ENCODE measurements at places on chromosomes 7 and 10. TPM values are rescaled to one million over a fixed set of nuclear protein-coding genes. Genes with fewer than 3 reads are reported as not detected.

DNA sequence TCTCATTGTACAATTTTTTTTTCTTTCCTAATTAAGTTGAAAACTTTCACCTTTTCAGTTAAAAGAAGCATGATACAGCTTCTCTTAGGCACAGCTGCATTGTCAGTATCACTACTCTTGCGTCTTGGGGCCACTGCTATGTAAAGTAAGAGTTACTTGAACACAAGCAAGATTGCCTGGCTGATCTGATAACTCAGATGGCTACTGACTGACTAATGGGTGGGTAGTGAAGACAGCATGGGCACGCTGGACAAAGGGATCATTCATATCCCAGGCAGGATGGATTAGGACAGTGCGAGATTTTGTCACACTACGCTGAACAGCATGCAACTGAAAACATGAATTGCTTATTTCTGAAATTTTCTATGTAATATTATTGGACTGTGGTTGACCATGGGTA is 11.6 kb upstream of the ADAMTS14 start:
- no peak for DNase-seq
- H3K27ac ChIP-seq, result no peak overlapping the region
- H3K4me3 ChIP-seq, result no peak overlapping the region
- H3K4me1 ChIP-seq, result peaks cover 12% of the 10 kb centered on the region
- H3K36me3 ChIP-seq, result peaks cover 16% of the 10 kb centered on the region

GRCh38 chr7:139769761-139770160 is 8.0 kb downstream of the HIPK2 start:
- H3K4me1 ChIP-seq, result peaks cover 4% of the 10 kb centered on the region
- no peaks in the 10 kb centered on the region for H3K27me3 ChIP-seq
- H3K4me3 ChIP-seq, result no peak overlapping the region
- no peak overlapping the region for H3K27ac ChIP-seq

- H3K4me3 ChIP-seq, result no peak overlapping the region
- no peaks in the 10 kb centered on the region for H3K36me3 ChIP-seq
- peaks cover 16% of the 10 kb centered on the region for H3K4me1 ChIP-seq
- no peak for DNase-seq
- peaks cover 9% of the 10 kb centered on the region for H3K27me3 ChIP-seq
These were observed 16.3 kb downstream of the CYP2W1 start for GRCh38 chr7:999149-999879.

DNA sequence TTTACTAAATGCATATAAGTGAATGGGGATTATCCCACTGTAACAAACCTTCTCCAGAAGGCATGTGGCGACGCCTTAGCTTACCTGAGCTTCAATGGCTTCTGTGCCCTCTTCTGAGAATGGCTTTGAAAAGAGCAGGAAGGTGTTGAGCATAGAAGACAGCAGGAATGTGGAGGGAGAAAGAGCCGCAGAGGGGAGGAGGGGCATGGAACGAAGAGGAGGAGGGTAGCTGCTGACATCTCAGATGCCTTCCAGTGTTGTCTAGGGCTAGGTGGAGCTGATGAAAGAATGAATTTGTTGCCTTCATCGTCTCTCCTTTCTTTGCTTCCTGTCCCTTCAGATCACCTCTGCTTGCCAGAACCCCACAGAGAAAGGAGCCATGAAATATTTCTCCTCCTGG is 86.2 kb downstream of the ITIH5 start:
- H3K27ac ChIP-seq, result no peak overlapping the region
- no peak for DNase-seq
- no peaks in the 10 kb centered on the region for H3K36me3 ChIP-seq
- H3K4me1 ChIP-seq, result no peaks in the 10 kb centered on the region
- peaks cover 3% of the 10 kb centered on the region for H3K27me3 ChIP-seq

Gene ADK
- 16.4 TPM for total RNA-seq

Gene RINT1
- 23.4 TPM for total RNA-seq

Gene HOXA6
- not detected for total RNA-seq

DNA sequence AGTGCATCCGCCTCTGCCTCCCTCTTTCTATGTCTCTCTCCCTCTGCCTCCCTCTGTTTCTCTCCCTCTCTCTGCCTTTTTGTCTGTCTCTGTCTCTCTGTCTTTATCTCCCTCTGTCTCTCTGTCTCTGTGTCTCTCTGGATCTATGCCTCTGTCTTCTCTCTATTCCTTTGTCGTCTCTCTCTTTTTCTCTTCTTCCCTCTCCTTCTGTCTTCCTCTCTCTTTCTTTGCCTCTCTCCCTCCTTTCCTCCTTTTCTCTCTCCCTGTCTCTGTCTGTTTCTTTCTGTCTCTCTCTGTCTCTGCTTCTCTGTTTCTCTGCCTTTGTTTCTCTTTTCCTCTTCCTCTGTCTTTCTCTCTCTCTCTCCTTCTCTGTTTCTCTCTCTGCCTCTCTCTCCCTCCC is 678.8 kb upstream of the NRP1 start:
- H3K4me3 ChIP-seq, result no peak overlapping the region
- H3K27ac ChIP-seq, result no peak overlapping the region
- H3K27me3 ChIP-seq, result peaks cover 2% of the 10 kb centered on the region
- H3K4me1 ChIP-seq, result peaks cover 3% of the 10 kb centered on the region
- no peak for DNase-seq

Gene FAM180A
- total RNA-seq, result not detected

GRCh38 chr7:148793590-148793989 is 90.5 kb downstream of the EZH2 start:
- peaks cover 3% of the 10 kb centered on the region for H3K27me3 ChIP-seq
- DNase-seq, result no peak
- peaks cover 14% of the 10 kb centered on the region for H3K36me3 ChIP-seq
- no peak overlapping the region for H3K27ac ChIP-seq

Gene KNDC1
- 7.4 TPM for total RNA-seq

DNA sequence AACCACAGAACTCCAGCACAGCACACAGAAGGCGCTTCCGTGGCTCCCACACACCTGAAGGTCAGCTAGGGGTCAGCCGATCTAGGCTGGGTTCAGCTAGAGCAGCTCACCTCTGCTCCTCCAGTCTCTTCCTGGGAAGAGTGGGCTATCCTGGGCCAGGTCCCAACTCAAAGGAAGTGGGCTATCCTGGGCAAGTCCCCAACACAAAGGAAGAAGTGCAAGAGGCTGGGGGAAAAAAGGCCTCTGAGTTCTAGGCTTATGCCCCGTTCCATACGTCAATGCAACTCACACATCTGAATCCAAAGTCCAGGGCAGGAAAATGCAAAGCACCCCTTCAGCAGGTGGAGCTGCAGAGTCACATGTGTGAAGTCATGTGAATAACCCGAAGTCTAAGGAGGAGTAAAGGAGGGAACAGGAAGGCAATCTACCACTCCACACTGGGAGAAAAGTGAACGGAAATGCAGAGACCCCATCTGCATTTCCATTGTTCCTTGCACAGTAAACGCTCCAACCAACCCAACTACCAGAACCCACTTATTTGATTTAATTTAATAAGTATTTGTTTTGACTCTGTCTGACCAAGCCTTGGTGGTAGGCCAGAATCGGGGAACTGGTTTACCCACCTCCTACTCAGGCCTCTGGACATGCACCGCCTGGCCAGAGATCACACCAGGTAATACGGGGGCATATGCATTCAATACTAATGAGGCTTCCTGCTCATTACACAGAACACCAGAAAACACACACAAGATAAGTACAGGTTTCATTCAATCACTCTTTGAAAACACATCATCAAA is 95.5 kb upstream of the RNF32 start:
- H3K27ac ChIP-seq, result no peak overlapping the region
- DNase-seq, result no peak
- no peaks in the 10 kb centered on the region for H3K4me1 ChIP-seq
- peaks cover 8% of the 10 kb centered on the region for H3K36me3 ChIP-seq
- H3K27me3 ChIP-seq, result no peaks in the 10 kb centered on the region

Gene CPN1
- total RNA-seq, result not detected

DNA sequence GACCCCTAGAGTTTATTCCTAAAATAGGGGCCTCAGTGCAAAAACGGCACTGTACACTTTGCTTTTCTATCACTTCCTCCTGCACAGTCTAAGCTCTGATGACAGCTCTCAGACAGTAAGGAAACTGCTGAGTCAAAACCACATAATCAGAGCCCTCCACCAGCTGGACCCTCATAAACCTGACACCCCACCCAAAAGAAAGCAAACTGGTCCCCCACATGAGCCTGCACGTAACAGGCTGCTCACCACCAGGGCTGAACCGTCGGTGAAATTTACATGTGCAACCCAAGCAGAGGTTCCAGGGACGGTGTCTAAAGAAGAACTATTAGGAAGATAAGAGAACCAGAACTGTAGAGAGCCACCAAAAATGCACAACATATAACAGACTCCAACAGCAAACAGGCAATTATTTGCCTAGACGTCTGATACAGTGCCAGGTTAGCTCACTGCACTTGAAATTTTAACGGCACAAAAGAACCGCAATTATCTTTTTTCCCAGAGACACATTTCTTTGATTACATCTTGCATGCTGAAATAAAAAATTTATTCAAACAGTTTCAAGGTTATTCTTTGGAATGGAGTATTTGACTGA is 19.6 kb downstream of the SGMS1 start:
- H3K27me3 ChIP-seq, result peaks cover 11% of the 10 kb centered on the region
- peak overlapping the region; percentile 95 for H3K27ac ChIP-seq
- H3K4me1 ChIP-seq, result peaks cover 52% of the 10 kb centered on the region
- no peaks in the 10 kb centered on the region for H3K36me3 ChIP-seq

GRCh38 chr10:89351780-89352597 is 24.2 kb downstream of the IFIT3 start:
- no peaks in the 10 kb centered on the region for H3K36me3 ChIP-seq
- peaks cover 3% of the 10 kb centered on the region for H3K4me1 ChIP-seq
- H3K4me3 ChIP-seq, result no peak overlapping the region
- H3K27ac ChIP-seq, result no peak overlapping the region

Gene LBX1
- total RNA-seq, result not detected

DNA sequence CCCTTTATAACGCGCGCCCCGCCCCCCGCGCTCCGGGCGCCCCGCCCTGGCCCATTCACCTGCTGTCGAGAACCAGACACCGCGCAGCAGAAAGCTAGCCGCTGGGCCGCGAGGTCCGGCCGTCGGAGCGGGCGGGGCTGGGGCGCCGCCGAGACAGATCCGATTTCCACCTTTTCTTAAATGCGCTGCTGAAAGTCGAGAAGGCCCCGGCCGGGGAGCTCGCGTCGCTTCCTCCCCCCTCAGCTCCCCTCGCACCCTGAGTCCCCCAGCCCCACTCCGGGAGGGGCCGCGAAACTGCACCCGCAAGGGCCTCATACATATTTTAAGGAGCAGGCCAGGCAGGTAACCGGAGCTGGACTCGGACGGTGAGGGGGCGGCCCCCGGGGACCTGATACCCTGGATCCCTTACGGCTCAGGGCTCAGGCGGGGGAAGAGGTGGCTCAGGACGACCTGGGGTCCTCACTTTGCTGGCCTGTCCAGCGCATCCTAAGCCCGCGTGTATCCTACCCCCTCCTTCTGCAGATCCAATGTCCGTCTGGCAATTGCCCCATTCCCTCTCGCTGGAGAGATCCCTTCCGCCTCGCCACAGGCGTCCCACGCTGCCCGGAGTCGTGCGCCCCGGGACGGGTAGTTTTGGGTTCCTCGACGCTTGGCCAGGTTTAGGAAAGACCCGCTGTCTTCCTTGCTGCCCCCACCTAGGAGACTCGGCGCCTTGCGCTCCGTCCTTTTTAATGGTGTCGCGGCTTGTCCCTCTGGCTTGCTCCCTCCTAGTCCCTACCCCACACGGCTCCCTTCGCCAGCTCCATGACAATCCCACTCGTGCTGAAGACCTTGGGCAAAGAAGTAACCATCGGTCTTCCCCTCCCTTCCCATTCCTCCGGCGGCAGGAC is 170.6 kb downstream of the UBE2H start:
- H3K4me3 ChIP-seq, result peak overlapping the region; percentile 89
- H3K36me3 ChIP-seq, result no peaks in the 10 kb centered on the region
- H3K4me1 ChIP-seq, result peaks cover 16% of the 10 kb centered on the region
- peak; percentile 63 for DNase-seq
- H3K27me3 ChIP-seq, result peaks cover 30% of the 10 kb centered on the region
- peak overlapping the region; percentile 82 for H3K27ac ChIP-seq

Gene C10orf62
- not detected for total RNA-seq

Gene TSPAN14
- total RNA-seq, result 141 TPM

DNA sequence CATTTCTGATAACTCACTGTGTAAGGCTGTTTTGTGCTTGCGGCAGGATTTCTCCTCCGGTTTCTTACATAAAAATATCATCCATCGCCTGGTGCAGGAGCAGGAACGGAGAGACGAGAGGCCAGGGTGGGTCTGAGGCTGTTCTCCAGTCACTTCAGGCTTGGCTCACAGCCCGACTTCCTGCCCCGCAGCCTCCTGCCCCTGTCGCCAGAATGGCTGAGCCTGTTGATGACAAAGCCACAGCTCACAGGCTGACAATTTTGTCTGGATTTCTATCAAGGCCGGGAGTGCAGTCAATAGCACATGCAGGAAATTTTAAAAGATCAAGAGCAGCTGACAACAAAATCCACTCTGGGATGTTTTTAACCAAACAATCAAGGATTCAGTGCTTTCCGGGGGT is 229.7 kb upstream of the ZNF32 start:
- H3K36me3 ChIP-seq, result peaks cover 6% of the 10 kb centered on the region
- peaks cover 16% of the 10 kb centered on the region for H3K4me1 ChIP-seq
- H3K27ac ChIP-seq, result no peak overlapping the region
- H3K27me3 ChIP-seq, result no peaks in the 10 kb centered on the region
- DNase-seq, result no peak
- H3K4me3 ChIP-seq, result no peak overlapping the region

Data from glutamatergic neuron (in vitro differentiated cells).